ENCODE measurements at places on chromosomes 16 and 17.

- DNase-seq: no peak
Observed at GRCh38 chr17:41585301-41586056, 1.2 kb downstream of the KRT14 start.

- no peak for DNase-seq
Observed at GRCh38 chr16:19697756-19698318, 20.2 kb downstream of the KNOP1 start.

DNA sequence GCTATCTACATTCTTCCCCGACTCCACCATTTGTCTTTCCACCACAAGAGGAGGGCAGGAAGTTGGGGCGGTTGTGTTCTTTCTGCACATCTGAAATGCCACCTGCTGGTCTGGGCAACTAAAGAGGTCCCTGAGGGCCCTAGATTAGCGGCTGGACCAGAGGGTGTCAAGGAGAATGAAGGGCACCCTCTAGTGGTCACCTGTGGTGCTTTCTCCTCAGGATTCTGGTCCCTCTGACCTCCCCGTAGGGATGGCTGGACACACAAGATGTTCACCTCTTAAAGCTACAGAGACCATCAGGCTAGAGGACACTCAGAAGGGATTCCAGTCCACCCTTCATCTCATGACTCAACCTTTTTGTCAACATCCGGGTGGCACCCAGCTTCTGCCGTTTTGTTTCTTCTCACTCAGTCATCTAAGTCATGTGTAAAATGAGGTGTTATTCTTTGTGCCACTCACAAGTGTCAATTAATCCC, 2.9 kb upstream of the SCIMP start:
- peak; percentile 21 for DNase-seq

- no peak for DNase-seq
Observed at GRCh38 chr16:14347706-14348105, 276.6 kb downstream of the MRTFB start.

All from activated T-cell treated with anti-CD3 and anti-CD28 coated beads, Interleukin-2, amount 50 U/mL, for 1 hour (primary cell).